Activated T-helper 9 cell treated with anti-CD3 and anti-CD28 coated beads, Interleukin-2, amount 50 U/mL, for 16 hours (primary cell): ENCODE measurements at places on chromosomes 7 and 10.
A peak's percentile ranks its signal among the peaks of the same experiment; 100 is the strongest.

DNA sequence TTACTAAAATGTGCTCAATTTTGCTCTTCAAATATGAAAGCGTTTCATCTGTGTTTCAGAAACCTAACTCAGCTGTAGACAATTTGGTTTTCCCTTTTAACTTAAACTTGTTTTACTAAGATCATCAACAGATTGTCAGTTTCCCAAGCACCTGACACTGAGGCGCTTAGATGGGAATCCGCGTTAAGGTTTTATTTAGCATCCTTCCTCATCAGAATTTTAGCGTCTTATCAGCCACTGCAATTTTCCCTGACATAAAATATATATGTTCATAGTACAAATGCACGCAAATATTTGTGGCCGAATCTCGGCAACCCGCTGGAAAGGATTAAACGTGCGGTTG lies 1.2 kb downstream of the SGCE start:
- DNase-seq = no peak

DNA sequence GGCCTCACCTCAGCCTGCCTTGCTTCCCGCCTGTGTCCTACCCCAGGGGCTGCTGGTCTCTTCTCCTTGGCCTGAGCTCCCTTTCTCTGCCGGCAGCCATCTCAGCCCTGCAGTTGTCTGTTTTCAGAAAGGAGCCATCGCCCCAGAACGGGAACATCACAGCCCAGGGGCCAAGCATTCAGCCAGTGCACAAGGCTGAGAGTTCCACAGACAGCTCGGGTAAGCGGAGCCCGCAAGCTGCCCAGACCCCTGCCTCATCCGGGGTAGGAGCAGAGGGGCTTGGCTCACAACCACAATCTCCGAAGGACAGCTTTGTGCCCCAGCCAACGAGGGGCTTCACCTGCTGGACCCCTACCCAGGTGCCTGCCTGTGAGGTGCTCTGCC lies 5.3 kb upstream of the DEPP1 start:
- no peak for DNase-seq

DNA sequence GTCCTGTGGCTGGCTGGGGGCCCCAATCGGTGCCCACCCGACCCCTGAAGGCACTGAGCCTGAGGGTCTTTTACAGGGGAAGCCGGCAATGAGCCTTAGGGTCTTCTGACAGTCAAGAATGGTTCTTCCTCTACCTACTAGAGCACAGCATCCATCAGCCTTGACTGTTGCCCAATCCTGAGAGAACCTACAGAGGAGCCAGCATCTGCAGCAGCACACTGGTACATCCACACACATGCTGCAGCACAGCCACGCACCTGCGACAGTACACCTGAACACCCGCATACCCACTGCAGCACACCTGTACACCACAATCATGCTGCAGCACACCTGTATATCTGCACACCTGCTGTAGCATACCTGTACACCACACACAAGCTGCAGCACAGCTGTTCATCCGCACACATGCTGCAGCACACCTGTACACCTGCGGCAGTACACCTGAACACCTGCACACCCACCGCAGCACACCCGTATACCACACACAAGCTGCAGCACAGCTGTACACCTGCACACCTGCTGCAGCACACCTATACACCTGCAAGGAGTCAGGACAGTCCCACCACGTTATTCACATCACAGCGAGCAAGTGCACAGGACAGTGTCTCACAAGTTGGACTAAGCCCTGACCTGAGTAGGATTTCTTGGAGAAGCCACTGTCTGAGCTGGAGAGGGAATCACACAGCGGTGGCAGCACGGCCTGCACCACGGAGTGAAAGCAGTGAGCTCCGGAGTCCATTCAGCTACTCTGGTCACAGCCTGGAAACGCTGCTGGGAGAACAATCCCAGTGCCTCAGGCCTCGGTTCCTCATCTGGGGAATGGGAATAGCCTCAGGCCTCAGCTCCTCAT lies 56.4 kb downstream of the VIPR2 start:
- DNase-seq = no peak

DNA sequence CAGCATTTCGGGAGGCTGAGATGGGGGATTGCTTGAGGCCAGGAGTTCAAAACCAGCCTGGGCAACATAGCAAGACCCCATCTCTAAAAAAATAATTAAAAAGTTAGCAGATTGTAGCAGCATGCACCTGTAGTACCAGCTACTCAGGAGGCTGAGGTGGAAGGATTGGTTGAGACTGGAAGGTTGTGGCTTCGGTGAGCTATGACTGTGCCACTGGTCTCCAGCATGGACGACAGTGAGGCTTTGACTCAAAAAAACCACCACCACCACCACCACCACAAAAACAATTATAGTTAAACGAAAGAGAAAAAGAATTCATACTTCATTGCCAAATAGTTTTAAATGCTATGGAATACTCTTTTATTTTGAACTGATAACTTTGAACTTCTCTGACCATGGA lies 63.4 kb downstream of the VTI1A start:
- DNase-seq = no peak

GRCh38 chr7:44805950-44806349 lies 9.5 kb downstream of the PPIA start:
- DNase-seq = no peak

GRCh38 chr10:5563991-5564536 lies 39.3 kb downstream of the CALML3 start:
- DNase-seq = peak; percentile 23

- DNase-seq = no peak
These were observed 7.3 kb downstream of the GPR37 start for GRCh38 chr7:124758327-124758726.

DNA sequence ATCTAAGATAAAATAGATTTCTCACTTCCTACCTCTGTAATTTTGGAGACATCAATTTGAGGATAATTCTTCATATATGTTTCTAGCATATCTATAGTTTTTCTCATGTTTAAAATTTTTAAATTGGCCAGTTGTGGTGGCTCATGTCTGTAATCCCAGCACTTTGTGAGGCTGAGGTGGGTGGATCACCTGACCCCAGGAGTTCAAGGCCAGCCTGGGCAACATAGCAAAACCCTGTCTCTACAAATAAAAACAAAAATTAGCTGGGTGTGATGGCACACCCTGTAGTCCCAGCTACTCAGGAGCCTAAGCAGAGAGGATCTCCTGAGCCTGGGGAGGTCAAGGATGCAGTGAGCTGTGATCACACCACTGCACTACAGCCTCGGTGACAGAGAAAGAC lies 4.9 kb downstream of the ACBD5 start:
- no peak for DNase-seq

GRCh38 chr7:15925608-15926007 lies 239.1 kb upstream of the MEOX2 start:
- DNase-seq = no peak

GRCh38 chr10:111249925-111250324 lies 173.1 kb downstream of the ADRA2A start:
- no peak for DNase-seq

DNA sequence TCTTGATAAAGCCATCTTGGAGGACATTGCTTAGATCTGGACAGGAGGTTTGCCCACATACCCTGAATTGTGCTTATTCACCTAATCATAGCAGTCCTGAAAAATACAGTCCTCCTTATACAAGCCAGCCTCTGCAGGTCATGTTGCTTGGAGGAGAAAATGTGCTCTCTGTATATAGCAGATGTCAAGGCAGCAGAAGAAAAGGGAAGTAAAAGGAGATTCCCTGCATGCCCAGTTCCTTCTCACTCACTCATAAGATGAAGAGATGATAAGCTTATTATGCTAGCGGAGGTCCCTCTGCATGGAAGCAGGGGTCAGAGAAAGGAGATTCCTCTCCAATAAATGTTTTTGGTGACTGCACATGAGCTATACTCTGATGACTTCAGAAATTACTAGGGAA lies 458.8 kb upstream of the ZMIZ1 start:
- no peak for DNase-seq

DNA sequence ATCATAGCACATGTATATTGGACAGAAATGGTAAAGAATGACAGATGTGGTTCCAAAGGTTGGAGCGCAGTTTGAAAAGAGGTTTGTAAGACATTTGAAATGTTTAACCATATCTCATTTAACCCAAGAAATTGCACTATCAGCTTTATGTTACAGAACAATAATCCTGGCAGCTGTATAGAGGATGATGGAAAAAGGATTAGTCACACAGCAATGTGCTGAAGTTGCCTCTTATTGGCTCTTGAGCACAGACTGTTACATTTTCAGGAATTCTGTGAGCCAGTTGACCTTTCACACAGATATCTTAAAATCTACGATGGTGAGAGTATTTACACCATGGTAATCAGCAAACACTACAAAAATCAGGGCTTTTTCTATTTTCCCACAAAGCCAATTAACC lies 3.9 kb downstream of the COG5 start:
- DNase-seq = no peak

GRCh38 chr7:2728316-2729030 lies 40.5 kb downstream of the AMZ1 start:
- DNase-seq = no peak

GRCh38 chr10:97297556-97298222 lies 5.3 kb upstream of the ARHGAP19 start:
- no peak for DNase-seq

DNA sequence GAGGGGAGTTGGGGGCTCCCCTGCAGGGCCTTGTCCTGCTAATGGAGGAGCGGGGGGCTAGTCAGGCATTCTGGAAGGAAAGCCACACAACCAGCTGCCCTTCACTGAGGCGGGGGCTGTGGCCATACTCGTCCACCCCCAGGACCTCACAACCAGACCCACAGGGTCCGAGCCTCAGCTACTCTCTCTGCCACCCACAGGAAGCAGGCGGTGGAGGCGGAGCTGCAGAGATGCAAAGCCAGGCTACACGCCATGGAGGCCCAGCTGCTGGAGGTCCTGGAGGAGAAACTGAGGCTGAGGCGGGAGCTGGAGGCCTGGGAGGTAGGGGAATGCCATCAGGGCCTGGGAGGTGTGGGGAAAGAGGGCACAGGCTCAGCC lies 3.1 kb downstream of the ABHD11 start:
- DNase-seq = no peak

DNA sequence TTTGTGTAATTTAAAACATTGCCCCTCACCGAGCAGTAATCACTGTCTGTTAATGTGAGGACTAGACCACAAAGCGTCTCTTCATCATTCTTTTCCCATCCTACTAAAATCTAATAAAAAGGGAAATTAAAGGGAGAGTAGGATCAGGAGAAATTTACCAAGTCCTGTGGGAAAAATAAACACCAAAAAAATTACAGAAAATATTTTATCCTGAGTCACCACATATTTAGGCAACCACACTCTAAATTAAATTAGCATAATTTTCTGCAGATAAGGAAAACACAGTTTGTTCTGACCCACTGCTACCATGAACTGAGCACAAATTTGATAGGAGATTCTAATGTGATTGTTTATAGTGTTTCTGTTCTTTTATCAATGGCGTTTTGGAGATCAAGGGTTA lies 49.3 kb downstream of the CCDC6 start:
- no peak for DNase-seq

DNA sequence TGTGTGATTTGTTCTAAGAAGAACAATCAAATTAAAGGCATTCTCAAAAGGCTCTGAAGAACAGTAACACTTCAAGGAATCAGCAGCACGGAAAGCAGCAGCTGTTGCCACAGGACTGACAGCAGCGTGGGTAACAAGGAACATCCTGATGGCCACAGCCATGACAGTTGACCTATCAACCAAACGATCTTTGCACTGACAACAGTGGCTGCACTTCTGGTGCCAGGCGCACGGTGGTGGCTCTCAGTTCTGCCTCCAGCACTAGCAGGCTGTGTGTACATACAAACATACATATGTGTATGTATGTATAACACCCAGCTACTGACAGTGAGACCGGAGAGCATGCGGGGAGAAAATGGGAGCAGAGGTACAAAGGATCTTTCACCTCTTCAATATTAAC lies 114.1 kb downstream of the ZFAND4 start:
- no peak for DNase-seq

DNA sequence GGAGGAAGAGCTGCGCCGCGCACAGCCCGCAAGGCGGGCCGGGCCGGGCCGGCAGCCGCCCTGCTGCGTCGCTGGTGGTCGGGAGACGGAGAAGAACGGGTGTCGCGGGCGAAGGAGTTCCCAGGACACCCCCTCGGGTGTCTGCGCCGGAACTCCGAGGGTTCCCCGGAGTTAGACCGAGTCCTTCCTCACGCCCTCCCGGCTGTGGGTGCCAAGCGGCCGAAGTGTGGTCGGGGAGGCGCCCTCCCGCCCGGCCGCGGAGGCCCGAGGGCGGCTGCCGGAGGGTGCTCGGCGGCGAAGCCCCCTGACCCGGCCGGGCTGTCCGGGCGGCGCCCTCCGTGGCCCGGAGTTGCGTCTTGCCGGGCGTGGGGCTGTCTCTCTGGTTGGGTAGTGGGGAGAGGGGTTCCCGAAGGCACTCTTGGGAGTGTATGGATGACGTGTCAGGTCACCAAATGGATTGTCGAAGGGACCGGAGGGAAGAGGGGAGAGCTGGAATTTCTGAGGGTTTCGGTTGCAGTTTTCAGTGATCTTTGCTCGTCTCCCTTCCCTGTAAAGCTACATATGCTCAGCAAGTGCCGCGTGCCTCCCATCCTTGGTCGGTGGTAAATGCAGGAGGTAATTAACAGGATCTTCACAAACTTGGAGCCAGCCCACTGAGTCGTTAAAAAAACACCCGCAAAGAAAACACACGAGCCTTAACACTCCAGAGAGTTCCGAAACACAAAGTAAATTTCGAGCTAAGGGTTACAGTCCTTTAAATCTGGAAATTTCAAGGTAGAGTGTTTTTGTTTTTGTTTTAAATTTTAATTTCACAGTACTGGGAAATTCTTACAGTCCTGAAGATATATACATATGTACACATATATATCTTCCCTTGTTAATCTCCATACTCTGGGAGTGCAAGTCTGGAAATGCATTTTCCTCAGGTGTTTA lies 871 bp downstream of the ST7 start:
- no peak for DNase-seq

GRCh38 chr10:103786020-103786419 lies 69.4 kb downstream of the SH3PXD2A start:
- no peak for DNase-seq

DNA sequence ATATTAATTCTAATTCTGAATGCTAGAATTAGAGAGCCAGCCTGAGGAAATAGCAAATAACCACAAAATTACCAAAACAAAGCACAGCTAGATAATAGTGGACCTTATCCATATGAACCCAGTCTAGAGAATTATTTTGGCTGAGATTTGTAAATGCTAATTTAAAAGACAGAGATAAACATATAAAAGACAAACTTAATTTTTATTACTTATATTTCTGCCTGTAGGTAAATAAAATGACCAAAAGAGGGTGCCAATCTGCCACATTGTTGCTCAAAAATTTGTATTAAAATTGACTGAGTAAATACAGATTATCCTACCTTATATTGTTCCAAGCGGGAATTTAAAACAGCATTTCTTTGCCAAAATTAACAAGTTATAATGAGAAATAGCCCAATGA lies 20.2 kb downstream of the RTKN2 start:
- no peak for DNase-seq
